ENCODE measurements at places on chromosomes 2 and 18. TPM values are rescaled to one million over a fixed set of nuclear protein-coding genes. Genes with fewer than 3 reads are reported as not detected.

The ANO7 gene
- total RNA-seq: 6.5 TPM

DNA sequence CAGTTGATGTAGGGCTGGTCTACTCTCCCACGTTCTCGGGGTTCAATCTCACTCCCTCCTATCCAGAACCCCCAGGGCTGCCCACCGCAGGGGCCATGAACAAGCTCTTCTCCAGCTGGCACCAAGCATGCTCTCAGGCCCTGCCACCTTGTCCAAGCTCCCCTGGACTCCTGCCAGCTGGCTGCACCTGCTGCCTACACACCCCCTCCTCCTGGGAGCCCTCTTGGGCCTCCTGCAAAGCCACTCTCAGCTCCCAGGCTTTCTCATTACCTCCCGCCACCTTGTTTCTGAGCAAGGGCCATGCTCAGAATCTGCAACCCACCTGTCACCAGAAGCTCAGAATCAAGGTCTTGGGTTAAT, 56.0 kb downstream of the HDAC4 start:
- no peak overlapping the region for H3K4me3 ChIP-seq
- no peaks in the 10 kb centered on the region for H3K27me3 ChIP-seq
- no peaks in the 10 kb centered on the region for H3K36me3 ChIP-seq
- H3K4me1 ChIP-seq: peaks cover 1% of the 10 kb centered on the region
- no peak for DNase-seq

DNA sequence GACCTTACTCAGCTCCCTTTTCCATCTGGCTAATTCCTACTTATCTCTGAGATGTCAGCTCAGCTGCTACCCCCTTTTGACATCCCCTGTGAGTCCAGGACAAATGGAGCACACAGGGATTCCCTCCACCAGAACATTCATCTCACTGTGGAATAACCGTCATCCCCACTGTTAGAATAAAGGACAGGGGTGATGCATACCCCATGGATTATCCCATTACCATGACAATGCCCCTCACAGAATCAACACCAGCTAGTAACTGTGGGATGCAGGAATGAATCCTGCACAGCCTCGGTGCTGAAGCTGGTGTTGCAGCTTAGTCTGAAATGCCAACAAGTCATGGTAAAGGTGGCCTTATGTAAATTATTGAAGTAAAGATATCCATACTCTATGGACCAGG, 624.8 kb upstream of the RAB6C start:
- no peaks in the 10 kb centered on the region for H3K4me1 ChIP-seq
- no peak overlapping the region for H3K27ac ChIP-seq
- no peak for DNase-seq
- no peaks in the 10 kb centered on the region for H3K36me3 ChIP-seq
- no peaks in the 10 kb centered on the region for H3K27me3 ChIP-seq

DNA sequence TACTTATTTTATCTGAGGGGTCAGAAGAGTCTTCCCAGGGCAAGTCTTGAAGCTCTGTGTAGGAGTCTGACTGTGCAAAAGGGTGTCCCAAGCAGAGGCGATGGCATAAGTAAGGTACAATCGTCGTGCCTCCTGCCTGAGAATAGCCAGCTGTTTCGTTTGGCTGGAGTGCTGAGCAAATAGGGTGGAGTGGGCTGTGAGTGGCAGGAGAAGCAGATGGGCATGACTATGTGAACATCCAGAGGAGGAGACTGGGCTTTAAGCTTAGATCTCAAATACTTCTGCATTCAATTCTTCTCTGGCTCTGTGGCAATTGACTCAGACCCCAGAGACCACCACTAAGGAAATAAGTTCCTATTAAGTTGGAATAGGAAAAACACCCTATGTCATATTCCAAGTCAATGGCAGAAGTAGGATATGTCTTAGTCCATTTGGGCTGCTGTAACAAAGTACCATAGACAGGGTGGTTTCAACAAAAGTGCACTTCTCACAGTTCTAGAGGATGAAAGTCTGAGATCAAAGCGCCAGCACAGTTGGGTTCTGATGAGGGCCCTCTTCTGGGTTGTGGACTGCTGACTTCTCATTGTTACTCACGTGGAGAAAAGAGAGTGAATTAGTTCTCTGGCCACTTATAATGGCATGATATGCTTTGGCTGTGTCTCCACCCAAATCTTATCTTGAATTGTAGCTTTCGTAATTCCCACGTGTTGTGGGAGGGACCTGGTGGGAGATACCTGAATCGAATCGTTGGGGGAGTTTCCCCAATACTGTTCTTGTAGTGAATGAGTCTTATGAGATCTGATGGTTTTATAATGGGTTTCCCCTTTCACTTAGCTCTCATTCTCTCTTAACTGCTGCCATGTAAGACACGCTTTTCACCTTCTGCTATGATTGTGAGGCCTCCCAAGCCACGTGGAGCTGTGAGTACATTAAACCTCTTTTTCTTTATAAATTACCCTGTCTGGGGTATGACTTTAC, 120.2 kb downstream of the LPIN1 start:
- H3K36me3 ChIP-seq: no peaks in the 10 kb centered on the region
- H3K4me1 ChIP-seq: no peaks in the 10 kb centered on the region

DNA sequence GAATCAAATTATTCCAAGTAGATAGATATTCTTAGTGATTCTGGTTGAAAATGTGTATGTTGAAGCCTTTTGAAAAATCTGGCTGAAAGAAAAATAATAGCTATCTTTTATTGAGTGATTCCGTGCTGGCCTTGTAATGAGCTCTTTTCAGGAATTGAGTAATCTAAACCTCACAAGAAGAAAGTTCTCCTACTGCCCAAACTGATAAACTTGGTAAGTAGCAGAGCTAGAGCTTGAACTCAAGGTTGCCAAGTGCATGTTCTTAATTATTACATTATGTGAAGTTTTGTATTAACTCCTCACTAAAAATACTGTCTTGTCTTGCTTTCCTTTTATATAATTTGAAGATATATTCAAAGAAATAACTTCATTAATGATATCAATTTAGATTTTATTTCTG, 1.6 kb upstream of the PPP1R1C start:
- no peak for DNase-seq
- no peak overlapping the region for H3K4me3 ChIP-seq
- no peaks in the 10 kb centered on the region for H3K36me3 ChIP-seq
- no peaks in the 10 kb centered on the region for H3K4me1 ChIP-seq
- H3K27me3 ChIP-seq: no peaks in the 10 kb centered on the region

DNA sequence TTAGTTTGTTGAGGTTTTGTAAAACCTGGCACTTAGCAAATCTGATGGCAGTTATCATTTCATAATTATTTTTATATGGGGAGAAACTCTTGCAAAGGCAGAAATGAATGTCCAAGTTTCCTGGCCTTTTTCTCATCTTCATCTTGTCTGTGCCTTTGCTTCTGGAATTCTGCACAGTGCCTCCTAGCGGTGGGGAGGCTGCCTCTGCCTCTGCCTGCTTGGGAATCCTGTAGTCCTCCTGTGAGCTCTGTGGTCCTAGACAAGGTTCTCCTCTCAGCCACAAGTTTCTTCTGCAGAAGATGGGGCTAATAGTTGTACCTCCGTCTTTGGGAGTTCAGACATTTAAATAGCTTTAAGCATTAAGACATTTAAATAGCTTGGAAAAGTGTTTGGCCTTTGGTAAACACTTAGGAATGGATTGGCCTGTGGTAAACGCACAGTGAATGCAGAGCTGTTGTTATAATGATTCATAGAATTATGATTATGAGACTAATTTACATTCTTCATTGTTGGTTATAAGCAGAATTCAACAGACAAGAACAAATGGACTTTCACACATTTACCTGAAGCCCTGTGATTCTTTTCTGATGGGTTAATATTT, 101.2 kb downstream of the ZNF236 start:
- H3K27me3 ChIP-seq: no peaks in the 10 kb centered on the region
- H3K27ac ChIP-seq: no peak overlapping the region
- no peaks in the 10 kb centered on the region for H3K36me3 ChIP-seq
- H3K4me3 ChIP-seq: no peak overlapping the region
- H3K4me1 ChIP-seq: no peaks in the 10 kb centered on the region
- no peak for DNase-seq

The RGPD5 gene
- total RNA-seq: 87.0 TPM

The KIF3C gene
- 16.0 TPM for total RNA-seq

DNA sequence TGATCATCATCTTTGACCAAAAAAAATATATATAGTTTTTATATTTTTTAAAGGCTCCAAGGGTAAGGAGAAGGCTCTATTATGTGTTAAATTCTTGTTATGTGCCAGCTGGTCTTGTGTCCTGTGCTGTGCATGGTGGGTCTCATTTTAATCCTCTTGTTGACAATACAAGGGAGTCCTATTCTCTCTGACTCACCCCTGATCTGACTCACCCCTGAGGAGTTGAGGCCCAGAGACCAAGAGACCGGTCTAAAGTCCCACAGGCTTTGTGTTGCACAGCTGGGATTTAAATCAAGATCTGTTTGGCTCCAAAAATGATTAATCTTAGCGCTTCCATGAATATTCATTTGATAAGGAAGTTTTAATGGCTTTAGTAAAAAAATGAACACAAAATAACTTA, 25.7 kb downstream of the MC2R start:
- H3K4me1 ChIP-seq: no peaks in the 10 kb centered on the region
- DNase-seq: no peak
- H3K36me3 ChIP-seq: no peaks in the 10 kb centered on the region
- no peak overlapping the region for H3K4me3 ChIP-seq

DNA sequence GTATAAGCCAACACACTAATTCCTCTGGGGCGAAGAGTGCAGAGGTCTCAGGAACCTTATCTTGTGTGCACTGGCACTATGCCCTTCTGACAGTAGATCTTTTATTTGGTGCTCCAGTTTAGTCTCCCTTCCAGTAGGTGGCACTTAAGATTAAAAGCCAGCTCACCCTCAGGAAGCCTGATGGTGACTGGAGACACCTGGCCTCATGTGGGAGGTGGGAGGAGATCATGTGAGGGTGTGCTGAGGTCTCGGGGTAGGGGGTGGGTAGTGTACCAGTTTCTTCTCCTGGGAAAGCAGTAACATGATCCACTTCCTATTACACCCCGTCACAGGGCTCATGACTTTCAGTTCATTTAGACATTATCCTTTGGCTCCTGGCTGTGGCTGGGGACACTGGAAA, 654.9 kb downstream of the ADCYAP1 start:
- H3K4me1 ChIP-seq: no peaks in the 10 kb centered on the region
- no peaks in the 10 kb centered on the region for H3K36me3 ChIP-seq
- H3K27me3 ChIP-seq: no peaks in the 10 kb centered on the region

GRCh38 chr18:74110149-74110548, 37.5 kb downstream of the FBXO15 start:
- DNase-seq: no peak
- no peak overlapping the region for H3K4me3 ChIP-seq
- no peaks in the 10 kb centered on the region for H3K36me3 ChIP-seq

GRCh38 chr2:7607441-7608173, 690.4 kb downstream of the RNF144A start:
- no peak for DNase-seq
- H3K36me3 ChIP-seq: no peaks in the 10 kb centered on the region
- no peaks in the 10 kb centered on the region for H3K4me1 ChIP-seq
- H3K27me3 ChIP-seq: no peaks in the 10 kb centered on the region

GRCh38 chr2:231751042-231751815, 29.9 kb downstream of the PDE6D start:
- no peak overlapping the region for H3K4me3 ChIP-seq
- H3K4me1 ChIP-seq: no peaks in the 10 kb centered on the region
- H3K27me3 ChIP-seq: no peaks in the 10 kb centered on the region
- no peak for DNase-seq

- H3K4me1 ChIP-seq: peaks cover 29% of the 10 kb centered on the region
- H3K27me3 ChIP-seq: no peaks in the 10 kb centered on the region
- peak; percentile 15 for DNase-seq
- H3K27ac ChIP-seq: no peak overlapping the region
These were observed 64.4 kb upstream of the FOSL2 start for GRCh38 chr2:28327956-28328922.

DNA sequence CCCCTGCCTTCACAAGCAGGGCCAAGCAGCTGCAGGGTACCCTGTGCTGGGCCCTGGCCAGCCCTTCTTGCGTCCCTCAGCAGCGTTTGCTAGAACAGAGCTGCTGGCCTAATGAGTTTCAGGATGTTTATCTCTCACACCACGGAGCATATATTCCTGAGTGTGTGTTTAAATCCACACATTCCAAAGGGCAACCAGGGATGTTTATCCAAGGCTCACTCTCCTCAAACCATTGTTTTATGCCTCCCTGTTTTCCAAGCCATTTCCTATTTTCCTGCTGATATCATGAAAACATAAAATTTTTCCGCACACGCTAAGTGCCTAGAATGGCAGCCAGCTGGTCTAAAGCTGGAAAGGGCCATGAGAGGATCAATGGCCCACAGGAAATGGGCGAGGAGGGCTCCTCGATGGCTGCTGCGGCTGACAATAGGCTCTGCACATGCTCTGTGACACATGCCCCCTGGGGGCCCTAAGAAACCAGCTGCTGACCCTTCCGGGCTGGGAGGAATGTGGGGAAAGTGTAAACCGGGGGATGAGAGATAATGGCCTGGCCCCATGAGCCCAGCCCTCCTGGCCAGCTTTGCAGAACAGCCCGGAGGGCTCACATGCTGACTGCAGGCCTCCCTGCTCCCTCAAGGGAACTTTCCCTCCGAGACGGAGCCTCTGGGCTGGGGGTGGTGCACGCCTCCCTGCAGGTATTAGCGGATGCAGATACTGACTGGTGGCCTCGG, 194.0 kb downstream of the NDUFA10 start:
- no peaks in the 10 kb centered on the region for H3K27me3 ChIP-seq
- peaks cover 7% of the 10 kb centered on the region for H3K4me1 ChIP-seq
- no peak for DNase-seq
- no peak overlapping the region for H3K27ac ChIP-seq

The TMEFF2 gene
- not detected for total RNA-seq

DNA sequence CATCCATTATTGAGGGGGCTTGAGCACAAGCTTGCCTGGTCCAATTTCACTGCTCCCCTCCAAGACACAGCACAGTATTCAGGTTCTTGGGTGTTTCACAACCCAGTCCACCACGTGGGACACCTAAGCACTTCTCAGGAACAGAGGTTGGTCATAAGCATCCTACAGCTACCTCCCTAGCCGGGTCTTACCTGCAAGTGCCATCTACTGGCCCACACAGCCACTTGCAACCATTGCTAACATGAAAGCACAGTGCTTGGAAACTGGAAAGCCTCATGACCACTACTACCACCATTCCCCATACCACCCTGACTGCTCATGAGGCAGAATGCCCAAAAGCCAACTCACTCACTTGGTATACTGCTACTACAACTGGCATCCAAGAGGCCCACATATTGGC, 105.7 kb upstream of the RPRM start:
- no peak for DNase-seq
- H3K4me1 ChIP-seq: no peaks in the 10 kb centered on the region
- no peak overlapping the region for H3K27ac ChIP-seq
- H3K27me3 ChIP-seq: no peaks in the 10 kb centered on the region

GRCh38 chr2:234673961-234674759, 177.3 kb upstream of the ARL4C start:
- no peak overlapping the region for H3K4me3 ChIP-seq
- H3K36me3 ChIP-seq: no peaks in the 10 kb centered on the region
- no peaks in the 10 kb centered on the region for H3K27me3 ChIP-seq
- peaks cover 2% of the 10 kb centered on the region for H3K4me1 ChIP-seq
- H3K27ac ChIP-seq: no peak overlapping the region

All from ovary (tissue), 10 donors.